ENCODE measurements at places on chromosomes 13 and 19. TPM values are rescaled to one million over a fixed set of nuclear protein-coding genes. Genes with fewer than 3 reads are reported as not detected.

GRCh38 chr13:43936647-43937046, 56.9 kb downstream of the LACC1 start:
- no peak overlapping the region for H3K4me3 ChIP-seq
- no peaks in the 10 kb centered on the region for H3K36me3 ChIP-seq
- H3K4me1 ChIP-seq, result peaks cover 3% of the 10 kb centered on the region
- H3K27me3 ChIP-seq, result no peaks in the 10 kb centered on the region
- H3K27ac ChIP-seq, result peak overlapping the region; percentile 59
- DNase-seq, result no peak

DNA sequence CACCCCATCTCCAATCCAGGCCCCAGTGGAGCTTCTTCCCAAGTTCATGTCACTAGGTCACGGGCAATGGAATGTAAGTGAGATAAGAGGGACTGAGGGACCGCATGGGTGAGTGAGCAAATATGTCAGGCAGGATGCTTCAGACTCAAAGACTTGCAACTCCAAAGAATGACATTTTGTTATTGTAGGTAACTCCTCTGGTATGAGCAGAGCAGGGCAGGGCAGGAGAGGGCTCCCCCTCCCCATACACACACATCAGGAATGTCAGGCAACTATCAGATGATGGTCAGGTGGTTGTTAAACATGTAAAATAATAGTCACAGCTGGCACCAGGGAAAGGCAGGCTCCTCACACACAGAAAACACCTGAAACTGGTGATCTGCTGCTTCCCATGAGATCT, 10.6 kb downstream of the ERVV-2 start:
- no peaks in the 10 kb centered on the region for H3K36me3 ChIP-seq
- H3K4me3 ChIP-seq, result no peak overlapping the region
- H3K27ac ChIP-seq, result no peak overlapping the region
- H3K4me1 ChIP-seq, result no peaks in the 10 kb centered on the region
- DNase-seq, result no peak

DNA sequence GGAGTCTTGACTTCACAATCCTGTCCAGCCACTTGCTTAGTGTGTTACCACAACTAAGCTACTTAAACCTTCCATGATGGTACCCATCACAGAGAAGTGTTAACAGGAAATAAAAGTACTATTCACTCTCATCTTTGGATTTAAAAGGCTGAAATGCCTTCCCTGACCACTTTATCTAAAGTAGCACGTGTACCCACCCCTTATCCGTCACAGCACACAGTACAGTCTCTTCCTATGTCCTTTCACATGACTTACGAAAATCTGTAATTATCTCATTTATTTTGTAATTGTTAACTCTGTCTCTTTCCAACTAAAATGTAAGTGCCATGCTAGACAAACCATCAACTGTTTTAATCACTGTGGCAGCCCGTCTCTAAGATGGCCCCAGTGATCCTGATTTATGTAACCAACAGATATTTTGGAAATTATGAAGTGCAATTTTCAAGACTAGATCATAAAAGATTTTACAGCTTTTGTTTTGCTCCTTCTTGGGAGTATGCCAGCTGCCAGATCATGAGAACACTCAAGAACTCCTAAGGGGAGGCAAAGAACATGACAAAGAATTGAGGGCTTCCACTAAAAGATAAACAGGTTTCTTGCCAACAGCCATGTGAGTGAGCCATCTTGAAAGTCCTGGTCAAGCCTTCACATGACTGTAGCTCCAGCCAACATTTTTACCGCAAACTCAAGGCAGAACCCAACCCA, 44.9 kb downstream of the DIAPH3 start:
- no peak for DNase-seq
- H3K36me3 ChIP-seq, result no peaks in the 10 kb centered on the region
- H3K4me1 ChIP-seq, result no peaks in the 10 kb centered on the region

DNA sequence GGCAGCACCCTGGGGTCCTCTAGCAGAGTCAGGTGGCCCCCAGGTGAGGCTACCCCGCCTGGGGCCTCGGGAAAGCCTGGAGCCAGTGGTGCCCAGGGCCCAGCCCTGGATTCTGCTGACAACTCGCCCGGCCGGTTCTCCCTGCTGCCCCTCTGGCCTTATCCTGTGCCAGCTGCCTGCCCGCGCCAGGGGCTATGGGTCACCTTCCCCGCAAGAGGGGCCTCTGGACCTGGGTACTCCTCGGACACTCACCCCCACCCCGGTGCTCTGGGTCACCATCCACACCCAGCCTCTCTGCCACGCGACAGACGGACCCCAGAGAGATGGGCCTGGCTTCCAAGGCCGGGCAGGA, 24.0 kb downstream of the ZBTB7A start:
- H3K4me1 ChIP-seq, result peaks cover 10% of the 10 kb centered on the region
- no peak overlapping the region for H3K4me3 ChIP-seq
- DNase-seq, result no peak
- H3K36me3 ChIP-seq, result peaks cover 33% of the 10 kb centered on the region
- no peaks in the 10 kb centered on the region for H3K27me3 ChIP-seq

- no peak overlapping the region for H3K4me3 ChIP-seq
- DNase-seq, result no peak
- H3K27me3 ChIP-seq, result no peaks in the 10 kb centered on the region
- H3K4me1 ChIP-seq, result no peaks in the 10 kb centered on the region
- H3K27ac ChIP-seq, result no peak overlapping the region
Observed at GRCh38 chr13:80865329-80865728, 524.4 kb upstream of the SPRY2 start.

- DNase-seq, result no peak
- no peaks in the 10 kb centered on the region for H3K4me1 ChIP-seq
- no peak overlapping the region for H3K4me3 ChIP-seq
- H3K36me3 ChIP-seq, result no peaks in the 10 kb centered on the region
- no peak overlapping the region for H3K27ac ChIP-seq
Observed at GRCh38 chr13:106318941-106319411, 216.5 kb downstream of the EFNB2 start.

- no peaks in the 10 kb centered on the region for H3K4me1 ChIP-seq
- no peaks in the 10 kb centered on the region for H3K36me3 ChIP-seq
- no peak for DNase-seq
- peaks cover 9% of the 10 kb centered on the region for H3K27me3 ChIP-seq
- H3K4me3 ChIP-seq, result no peak overlapping the region
Observed at GRCh38 chr13:100014621-100015020, 33.0 kb downstream of the ZIC2 start.

- no peaks in the 10 kb centered on the region for H3K4me1 ChIP-seq
- H3K4me3 ChIP-seq, result no peak overlapping the region
- H3K27ac ChIP-seq, result no peak overlapping the region
- no peaks in the 10 kb centered on the region for H3K27me3 ChIP-seq
- H3K36me3 ChIP-seq, result no peaks in the 10 kb centered on the region
Observed at GRCh38 chr13:22073718-22074117, 402.8 kb downstream of the FGF9 start.

DNA sequence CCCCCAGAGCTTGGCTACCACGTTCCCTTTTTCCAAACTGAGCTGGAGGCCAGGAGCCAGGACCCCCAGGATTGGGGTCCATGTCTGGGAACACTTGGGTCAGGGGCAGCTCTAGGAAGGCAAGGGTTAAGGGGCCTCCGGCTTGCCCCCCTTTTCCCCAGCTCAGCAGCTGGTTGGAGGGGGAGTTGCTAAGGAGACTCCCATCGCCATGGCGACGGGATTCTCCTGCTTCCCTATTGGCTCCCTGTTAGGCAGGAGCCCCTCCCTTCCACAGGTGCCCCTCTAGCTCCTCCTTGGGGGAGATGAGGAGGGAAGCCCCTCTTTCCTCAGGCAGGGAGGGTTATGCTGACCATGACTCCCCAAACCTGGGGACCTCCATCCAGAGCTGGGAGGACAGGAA, 33.9 kb downstream of the PDE4A start:
- no peak overlapping the region for H3K27ac ChIP-seq
- H3K4me1 ChIP-seq, result no peaks in the 10 kb centered on the region
- no peak overlapping the region for H3K4me3 ChIP-seq
- no peak for DNase-seq
- no peaks in the 10 kb centered on the region for H3K27me3 ChIP-seq

DNA sequence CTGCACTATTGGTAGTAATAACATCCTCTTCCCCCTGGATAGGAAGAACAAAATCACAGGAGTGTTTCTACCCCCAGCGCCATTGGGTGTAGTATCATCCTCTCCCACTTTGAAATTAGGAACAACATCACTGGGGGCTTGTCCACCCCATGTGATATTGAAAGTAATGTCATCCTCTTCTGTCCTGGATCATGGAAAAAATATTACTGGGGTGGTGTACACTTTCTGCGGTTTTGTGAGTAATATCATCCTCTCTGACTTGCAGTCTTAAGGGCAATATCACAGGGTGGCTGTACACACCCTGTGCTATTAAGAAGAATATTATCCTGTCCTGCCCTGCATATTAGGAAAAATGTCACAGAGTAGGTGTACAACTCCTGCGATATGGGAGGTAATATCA, 4.9 kb upstream of the RGCC start:
- H3K4me1 ChIP-seq, result peaks cover 9% of the 10 kb centered on the region
- no peaks in the 10 kb centered on the region for H3K36me3 ChIP-seq
- H3K4me3 ChIP-seq, result no peak overlapping the region
- H3K27me3 ChIP-seq, result no peaks in the 10 kb centered on the region
- no peak overlapping the region for H3K27ac ChIP-seq

DNA sequence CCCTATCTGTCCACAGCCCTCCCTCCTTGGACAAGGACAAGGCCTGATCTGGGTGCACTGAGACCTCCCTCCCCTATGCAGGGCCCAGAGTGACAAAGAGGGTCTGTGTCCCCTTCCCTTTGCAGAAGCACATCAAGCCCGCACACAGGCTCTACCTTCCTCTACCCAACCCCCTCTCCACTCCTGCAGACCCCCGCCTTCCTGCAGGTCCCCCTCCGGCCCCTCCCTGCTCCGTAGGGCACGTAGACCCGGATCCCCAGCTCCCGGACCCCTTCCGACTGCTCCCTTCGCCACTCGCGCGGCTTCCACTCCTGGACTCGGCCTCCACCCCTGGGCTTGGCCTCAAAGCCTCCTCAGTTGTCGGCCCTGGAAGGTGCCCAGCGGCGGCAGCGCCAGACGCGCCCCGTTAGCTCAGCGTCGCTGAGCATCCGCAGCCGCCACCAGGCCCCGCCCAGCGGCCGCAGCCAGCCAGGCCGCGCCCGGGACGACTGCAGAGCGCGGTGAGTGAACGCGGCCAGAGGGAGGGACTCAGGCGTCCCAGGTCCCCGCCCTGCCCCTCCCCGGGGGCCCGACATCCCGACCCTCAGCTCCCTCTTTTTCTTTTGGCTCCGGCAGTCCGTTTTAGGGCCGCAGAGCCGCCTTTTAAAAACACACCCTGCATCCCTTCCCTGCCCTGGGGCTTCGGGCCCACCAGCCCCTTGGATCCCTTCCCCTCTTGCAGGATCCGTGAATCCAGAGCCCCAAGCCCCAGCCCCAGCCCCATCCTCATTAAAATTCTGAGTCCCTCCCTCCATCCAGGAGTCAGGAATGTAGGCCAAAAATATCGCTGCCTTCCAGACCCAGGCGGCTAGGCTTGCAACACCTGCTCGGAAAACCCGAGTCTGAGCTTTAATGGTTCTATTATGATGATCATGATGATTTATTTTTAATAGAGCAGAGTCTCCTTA, 1.5 kb upstream of the MYADM start:
- peak; percentile 87 for DNase-seq
- peak overlapping the region; percentile 98 for H3K27ac ChIP-seq
- H3K4me3 ChIP-seq, result peak overlapping the region; percentile 88
- H3K36me3 ChIP-seq, result peaks cover 9% of the 10 kb centered on the region
- H3K4me1 ChIP-seq, result peaks cover 30% of the 10 kb centered on the region
- no peaks in the 10 kb centered on the region for H3K27me3 ChIP-seq

DNA sequence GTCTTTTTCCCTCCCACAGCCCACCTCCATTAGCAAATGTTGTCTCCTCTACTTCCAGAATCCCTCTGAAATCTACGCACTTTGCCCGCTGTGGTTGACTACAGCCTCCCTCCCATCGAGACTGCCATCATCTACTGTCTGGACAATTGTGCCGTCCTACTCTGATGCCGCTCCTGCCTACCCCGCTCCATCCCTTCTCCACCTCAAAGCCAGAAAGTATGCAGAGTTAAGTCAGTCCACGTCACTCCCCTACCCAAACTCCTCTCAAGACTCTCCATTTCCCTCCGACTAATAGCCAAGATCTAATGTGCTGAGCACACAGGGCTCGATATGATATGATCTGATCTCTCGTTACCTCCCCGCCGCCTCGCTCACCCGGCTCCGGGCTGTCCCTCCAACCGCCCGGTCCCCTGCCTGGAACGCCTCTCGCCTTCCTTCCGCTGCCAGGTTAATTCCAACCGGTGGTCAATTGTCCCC, 556 bp downstream of the CACTIN start:
- H3K4me1 ChIP-seq, result peaks cover 20% of the 10 kb centered on the region
- no peaks in the 10 kb centered on the region for H3K27me3 ChIP-seq
- H3K4me3 ChIP-seq, result peak overlapping the region; percentile 88
- no peak for DNase-seq
- peak overlapping the region; percentile 89 for H3K27ac ChIP-seq

- no peaks in the 10 kb centered on the region for H3K36me3 ChIP-seq
- no peak overlapping the region for H3K4me3 ChIP-seq
- no peak for DNase-seq
- H3K27ac ChIP-seq, result no peak overlapping the region
- no peaks in the 10 kb centered on the region for H3K27me3 ChIP-seq
- no peaks in the 10 kb centered on the region for H3K4me1 ChIP-seq
Observed at GRCh38 chr19:7450243-7451223, 38.3 kb downstream of the PEX11G start.

OR7E24 gene
- total RNA-seq, result not detected

KISS1R gene
- total RNA-seq, result not detected

ZNF69 gene
- total RNA-seq, result 4.7 TPM

NLRP11 gene
- total RNA-seq, result not detected

METTL21C gene
- not detected for total RNA-seq

MUC16 gene
- total RNA-seq, result not detected

MAP4K1 gene
- total RNA-seq, result 6.6 TPM

Data from heart left ventricle (tissue), 16 donors.